DND-41 (cell line): ENCODE measurements at places on chromosomes 7 and 10.

GRCh38 chr7:104816537-104816936 lies 197.5 kb upstream of the KMT2E start:
- no peak for DNase-seq

DNA sequence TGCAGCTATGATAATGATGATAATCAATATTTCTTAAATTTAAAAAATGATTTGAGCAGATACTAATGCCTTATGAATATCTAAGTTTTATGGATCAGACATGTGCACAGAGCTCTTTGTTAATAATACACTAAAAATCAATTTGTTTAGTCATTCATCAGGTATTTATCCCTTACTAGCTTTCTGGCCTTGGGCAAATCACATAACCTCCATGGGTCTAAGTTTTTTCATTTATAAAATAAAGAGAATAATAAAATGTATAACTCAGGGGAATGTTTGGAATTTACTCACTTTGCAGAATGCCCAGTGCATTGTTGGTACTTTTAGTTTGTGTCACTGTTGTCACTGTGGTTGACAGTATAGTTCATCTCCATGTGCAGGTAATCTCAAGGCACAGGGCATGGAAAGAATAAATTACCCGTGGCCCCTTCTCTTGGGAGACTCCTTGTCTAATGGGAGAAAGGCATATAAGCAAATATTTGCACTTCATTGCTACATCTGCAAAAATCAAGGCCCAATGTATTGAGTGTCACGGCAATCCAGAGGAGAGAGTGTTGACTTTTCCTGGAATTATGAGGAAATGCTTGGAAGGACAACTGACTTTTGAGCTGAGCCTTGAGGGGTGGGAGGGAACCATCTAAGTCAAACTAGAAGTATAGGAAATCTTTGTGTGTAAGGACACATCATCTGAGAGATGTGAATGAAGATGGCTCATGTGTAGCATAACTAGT lies 64.7 kb upstream of the CTTNBP2 start:
- no peak for DNase-seq

DNA sequence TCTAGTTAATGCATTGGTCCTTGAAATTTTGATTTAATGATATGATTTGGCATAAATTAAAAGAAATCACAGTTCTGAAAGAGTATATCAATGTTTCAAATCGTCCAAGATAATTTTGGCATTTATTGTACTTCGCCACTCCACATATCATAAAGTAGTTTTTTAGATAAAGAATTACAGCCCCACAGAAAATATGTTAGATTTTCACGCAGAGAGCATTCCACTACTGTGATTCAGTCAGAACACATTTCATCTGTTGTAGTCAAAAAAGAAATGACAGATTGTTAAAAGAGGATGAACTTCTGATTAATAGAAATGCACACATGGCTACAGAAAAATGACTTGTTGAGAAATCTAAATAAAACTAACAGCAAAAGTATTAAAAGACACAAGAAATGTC lies 1063.5 kb upstream of the LRRN3 start:
- DNase-seq: no peak

GRCh38 chr7:77320714-77321113 lies 95.4 kb downstream of the GSAP start:
- DNase-seq: no peak

- no peak for DNase-seq
Measured at GRCh38 chr10:76643511-76643911, 994.1 kb downstream of the KCNMA1 start.

DNA sequence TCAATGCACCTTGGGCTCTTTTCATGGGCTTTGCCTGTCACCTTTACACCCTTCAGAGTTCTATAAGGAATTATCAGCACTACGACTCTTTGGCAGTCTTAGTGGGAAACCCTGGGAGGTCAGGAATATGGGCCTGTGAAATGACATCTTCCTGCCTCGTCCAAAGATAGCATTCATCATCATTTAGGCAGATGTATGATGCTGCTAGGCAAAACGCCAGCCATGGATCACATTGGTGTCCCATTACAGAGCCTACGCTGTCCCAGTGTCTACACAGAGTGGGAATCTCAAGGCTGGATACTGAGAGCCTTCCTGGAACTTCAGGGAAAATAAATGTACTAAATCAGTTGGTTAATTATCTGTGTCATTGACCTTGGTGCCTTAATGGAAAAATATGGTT lies 259.4 kb upstream of the CELF2 start:
- DNase-seq: no peak

DNA sequence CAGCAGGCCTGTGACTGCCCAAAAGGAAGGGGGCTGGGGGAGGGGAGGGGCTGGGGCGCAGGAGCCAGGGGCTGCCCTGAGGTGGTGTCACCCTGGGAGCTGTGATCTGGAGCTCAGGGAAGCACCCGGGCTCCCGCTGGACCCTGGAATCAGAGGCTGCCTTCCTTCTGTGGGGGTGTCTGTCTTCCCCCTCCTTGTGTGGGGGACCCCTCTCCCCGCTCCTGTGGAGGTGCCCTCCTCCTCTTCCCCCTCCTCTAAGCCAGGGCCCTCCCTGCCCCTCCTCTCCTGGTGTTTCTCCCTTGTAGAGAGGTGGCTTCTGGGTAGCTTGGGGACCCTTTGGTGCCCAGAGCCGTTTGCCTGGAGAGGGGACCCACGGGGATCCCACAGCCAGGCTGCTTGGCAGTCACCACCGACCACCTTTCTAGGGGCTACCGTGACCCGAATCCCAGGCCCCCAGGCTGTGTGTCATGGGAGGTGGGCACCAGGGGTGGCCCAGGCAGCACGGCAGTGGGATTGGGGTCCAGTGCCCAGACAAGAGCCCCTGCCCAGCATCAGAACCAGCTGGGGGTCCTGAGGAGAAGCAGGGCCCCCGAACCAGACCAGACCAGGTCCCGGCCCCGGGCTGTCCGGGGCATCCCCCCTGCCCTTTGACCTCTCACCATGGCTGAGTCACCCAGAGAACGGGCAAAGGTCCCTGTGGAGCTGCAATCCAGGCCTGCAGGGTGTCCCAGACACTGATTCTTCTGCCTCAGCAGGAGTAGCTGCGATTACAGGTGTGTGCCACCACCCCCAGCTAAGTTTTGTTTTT lies 741 bp downstream of the PRAP1 start:
- DNase-seq: no peak

- no peak for DNase-seq
Measured at GRCh38 chr10:103747193-103747865, 108.0 kb downstream of the SH3PXD2A start.

GRCh38 chr10:6482737-6483357 lies 97.2 kb downstream of the PRKCQ start:
- no peak for DNase-seq

- no peak for DNase-seq
Measured at GRCh38 chr10:108443636-108444035, 1279.1 kb upstream of the SORCS1 start.

- no peak for DNase-seq
Measured at GRCh38 chr7:25091779-25092178, 33.3 kb downstream of the CYCS start.

DNA sequence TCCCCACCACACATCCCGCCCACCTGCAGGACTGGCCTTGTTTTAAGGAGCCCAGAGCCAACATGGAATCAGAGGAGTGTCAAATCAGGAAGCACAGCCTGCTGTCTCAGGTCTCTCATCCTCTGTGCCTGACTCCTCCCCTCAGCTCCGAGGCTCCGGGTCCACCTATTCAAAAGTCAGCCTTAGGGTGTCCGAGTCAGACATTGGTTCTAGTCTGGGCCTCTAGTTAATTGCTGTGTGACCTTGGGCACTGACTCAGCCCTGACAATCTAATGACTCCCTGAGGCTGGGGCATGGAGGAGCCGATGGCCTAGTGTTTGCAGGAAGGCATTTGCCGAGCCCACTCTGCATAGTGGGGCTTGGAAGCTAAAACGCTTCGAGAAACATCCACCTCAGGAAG lies 223.1 kb upstream of the PPP2R2D start:
- DNase-seq: no peak

GRCh38 chr7:49159536-49159935 lies 235.2 kb downstream of the CDC14C start:
- no peak for DNase-seq

GRCh38 chr10:86331861-86332260 lies 34.7 kb downstream of the GRID1 start:
- DNase-seq: no peak

DNA sequence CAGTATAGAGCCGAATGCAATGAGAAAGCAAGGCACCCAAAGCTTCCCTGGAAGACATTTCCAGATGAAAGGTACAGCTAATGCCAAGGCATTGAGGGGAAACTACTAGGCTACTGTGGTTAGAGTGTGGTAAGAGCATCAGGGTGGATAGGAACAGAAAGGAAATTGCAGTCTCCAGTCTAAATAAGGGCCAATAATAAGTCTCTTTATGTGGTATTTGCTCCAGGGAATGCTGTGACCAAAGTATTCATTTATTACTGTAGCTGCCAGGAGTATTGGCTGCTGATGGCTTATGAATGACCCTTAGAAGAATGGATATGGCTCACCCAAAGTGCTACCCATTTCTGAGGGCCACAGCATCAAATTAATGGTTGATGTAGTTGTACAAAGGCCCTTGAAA lies 30.1 kb upstream of the POT1 start:
- no peak for DNase-seq

DNA sequence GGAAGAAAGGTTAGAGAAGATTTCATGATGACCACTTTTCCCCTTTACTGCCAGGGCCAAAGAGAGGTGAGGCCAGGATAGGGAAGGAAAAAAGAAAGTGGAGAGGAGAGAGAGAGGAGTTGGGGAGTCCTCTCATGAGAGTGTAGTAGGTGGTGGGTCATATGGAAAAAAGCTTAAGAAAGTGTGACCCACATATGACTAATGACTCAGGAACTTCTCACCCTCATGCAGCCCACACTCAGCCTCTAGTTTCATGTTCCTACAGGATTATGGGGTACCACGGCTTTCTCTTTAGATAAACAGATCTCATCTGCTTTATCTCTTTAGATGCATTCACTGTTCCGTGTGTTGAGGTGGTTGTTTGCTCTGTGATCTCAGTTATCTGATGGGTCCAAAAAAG lies 462.5 kb upstream of the IGFBP3 start:
- no peak for DNase-seq
